T-helper 17 cell (primary cell): ENCODE measurements at places on chromosomes 2 and 18.

DNA sequence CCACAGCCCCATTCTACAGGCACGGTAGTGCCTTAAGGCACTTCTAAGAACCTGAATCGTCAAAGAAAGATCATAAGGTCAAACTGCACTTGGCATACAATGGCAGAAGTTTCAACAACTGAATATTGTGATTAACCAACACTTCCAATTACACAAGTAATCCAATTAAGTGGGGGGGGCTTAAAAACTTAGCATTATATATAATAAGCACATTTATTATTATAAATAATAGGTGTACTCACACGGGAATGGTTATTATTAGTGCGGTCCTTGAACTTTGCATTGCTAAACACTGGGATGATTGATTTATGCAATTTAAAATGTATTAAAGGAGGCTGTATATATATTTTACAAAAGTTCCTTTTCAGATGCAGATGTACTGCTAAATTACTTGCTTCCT is 7.6 kb downstream of the APCDD1 start:
- DNase-seq, result no peak

DNA sequence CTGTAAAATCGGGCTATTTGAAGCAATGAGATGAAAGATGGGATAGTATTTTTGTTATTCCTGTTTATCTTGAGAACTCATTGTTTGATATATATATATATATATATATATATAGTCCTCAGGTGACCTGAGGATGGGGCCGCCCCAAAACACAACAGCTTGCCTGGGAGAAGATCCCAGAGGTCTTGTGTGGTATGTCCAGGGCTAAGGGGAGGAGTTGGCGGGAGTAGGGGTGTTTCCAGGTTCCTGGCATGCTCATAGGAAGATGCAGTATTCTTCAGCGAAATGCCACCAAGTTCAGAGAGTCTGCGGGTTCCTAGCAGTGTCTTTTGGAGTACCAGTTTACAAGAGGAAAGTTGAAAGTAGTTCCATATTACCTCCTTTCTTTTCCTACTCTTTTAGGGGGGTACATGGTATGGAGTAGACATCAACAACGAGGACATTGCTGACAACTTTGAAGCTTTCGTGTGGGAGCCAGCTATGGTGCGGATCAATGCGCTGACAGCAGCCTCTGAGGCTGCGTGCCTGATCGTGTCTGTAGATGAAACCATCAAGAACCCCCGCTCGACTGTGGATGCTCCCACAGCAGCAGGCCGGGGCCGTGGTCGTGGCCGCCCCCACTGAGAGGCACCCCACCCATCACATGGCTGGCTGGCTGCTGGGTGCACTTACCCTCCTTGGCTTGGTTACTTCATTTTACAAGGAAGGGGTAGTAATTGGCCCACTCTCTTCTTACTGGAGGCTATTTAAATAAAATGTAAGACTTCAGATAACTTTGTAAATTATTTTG is 18.3 kb downstream of the CCT7 start:
- DNase-seq, result no peak

- no peak for DNase-seq
Observed at GRCh38 chr2:84319581-84319980, 139.5 kb downstream of the SUCLG1 start.

DNA sequence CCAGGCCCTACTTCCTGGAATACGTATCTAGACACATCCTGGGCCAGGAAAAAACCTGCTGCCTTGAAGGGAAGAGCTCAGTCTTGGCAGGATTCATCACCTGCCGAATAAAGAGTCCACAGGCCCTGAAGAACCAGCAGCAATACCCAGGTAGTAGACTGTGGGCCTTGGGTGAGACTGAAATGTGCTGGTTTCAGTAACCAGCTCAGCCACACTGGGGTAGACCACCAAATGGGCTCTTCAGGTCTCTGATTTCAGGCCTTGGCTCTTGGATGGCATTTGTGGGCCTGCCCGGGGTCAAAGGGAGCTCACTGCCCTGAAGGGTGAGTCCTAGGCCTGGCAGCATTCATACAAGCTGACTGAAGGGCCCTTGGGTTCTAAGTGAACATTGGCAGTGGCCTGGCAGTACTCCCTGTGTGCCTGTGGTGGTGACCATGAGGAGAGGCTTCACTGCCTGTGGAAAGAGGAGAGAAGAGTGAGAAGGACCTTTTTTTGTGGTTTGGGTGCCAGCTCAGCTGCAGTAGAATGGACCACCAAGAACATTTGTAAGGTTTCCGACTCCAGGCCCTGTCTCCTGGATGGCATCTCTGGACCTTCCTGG is 175.1 kb downstream of the ANKRD30B start:
- DNase-seq, result no peak

GRCh38 chr2:98507891-98508708 is 63.4 kb downstream of the INPP4A start:
- no peak for DNase-seq

DNA sequence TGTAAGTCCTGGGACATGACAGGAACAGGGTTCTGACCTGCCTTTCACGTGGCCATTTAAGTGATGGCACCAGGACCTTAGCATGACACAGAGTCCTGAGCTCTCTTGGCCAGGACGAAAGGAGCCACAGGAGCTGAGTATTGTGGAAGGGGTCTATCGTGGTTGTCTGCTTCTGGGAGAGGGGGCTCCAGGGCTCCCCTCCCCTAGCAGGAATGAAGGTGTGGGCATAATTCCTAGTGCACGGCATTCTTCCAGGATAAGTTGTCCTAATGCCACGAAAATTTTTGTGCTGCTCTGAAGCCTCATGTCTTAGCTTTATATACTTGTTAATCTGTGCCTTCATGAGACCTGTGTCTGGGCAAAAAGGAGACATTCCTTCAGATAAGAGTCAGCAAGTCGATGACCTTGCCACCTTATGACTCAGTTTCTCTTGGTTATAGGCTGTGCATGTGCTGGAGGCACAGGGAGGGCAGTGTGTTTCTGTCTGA is 17.1 kb downstream of the GATA6 start:
- no peak for DNase-seq

DNA sequence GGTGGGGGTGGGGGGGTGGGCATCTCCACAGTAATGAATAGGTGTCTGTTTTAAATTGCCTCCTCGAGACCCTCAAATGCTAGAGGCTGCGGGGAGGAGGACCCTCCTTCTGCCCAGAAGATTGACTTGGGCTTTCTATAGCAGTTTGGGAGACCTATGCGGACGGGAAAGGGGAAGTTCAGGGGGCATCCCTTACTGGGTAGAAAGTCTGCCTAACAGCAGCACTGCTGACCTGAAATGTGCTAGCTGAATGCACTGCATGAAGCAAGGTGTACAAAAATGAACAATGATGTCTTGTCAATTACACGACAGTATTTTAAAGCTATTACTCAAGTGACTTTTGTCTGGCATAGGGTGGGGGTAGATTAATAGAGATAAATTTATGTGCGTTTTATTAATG is 2.5 kb downstream of the DCC start:
- no peak for DNase-seq

GRCh38 chr2:67566958-67567635 is 170.0 kb downstream of the ETAA1 start:
- DNase-seq, result no peak

DNA sequence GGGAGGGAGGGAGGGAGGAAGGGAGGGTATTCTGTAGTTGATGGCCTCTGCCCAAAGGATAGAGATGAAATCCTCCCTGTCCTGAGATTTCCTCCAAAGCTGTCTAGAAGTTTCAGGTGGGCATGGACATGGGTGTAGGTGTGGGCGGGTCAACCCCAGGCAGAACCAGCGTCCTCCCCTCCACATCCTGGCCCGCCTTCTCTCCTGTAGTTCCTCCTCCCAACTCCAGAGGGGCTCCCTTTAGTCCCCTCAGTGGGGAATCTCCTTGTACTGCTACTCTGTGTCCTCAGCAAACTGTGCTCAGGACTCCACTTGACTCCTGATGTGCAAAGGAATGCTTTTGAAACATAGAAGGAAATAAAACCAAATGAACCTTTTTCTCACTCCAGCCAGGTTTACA is 88.1 kb downstream of the MRPS9 start:
- DNase-seq, result no peak

DNA sequence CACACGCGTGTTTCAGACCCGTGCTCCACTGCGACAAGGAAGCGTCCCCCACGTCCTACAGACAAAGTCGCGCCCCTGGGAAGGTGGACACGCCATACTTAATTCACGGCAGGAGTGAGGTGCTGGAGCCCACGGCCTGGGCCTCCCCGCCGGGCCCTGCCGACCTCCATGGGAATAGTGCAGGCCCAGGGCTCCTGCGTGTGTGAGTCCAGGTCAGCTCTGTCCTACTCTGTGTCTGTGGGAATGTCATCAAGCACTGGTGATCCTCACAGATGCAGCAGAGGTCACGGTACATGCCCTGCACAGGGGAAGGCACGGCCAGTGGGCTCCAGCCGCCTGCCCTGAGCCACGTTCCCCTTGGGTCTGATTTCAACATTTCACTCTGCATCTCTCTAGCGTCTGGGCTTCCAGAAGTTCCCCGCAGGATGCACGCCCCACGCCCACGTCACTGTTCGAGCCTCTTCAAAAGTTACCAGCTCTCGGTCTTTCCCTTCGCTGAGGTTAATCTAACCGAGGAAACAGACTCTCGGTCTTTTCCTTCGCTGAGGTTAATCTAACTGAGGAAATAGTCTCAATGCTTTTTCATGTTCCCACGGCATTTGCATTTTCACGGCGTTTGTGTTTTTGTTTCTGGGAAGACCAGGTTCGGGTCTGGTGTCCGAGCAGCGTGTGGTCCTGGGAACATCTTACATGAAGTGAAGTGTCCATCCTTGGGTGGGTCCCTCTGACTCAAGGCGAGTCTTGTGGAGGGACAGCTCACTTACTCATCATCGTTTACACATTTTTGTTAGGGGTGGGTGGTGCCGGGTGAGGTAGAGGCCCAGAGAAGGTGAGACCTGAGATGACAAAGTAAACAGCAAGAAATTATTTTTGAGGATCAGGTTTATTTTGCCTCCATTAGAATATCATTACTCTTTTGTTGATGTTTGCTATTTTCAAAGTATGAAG is 157.3 kb upstream of the ALKAL2 start:
- no peak for DNase-seq

DNA sequence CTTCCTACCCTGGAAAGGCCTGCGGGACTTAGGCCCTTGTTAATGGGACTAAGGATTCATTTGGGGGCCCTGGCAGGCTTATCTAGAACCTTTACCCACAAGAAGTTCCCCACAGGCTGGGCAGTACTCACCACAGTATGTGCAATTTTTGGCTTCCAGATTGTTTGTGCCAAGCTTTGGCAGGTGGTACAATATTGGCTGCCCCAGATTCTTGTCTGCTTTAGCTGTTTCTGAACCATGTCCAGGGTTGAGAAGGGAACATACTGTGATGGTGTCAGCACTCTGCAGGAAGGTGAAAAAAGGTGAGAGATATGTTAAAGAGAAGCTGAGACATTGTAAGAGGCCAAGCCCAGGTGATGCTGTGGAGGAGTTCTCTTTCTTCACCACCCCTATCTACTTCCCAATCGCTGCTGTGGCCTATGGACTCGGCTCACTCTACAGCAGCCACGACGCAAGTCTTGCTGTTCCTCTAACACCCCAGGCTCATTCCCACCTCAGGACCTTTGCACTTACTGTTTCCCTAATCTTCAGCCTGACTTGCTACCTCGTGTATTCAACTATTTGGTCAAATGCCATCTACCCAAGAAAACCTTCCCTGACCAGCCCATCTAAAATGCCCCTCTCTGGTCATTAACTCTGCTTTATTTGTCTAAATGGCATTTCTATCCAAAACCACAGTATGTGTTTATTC is 9.2 kb downstream of the SLC4A5 start:
- DNase-seq, result no peak

DNA sequence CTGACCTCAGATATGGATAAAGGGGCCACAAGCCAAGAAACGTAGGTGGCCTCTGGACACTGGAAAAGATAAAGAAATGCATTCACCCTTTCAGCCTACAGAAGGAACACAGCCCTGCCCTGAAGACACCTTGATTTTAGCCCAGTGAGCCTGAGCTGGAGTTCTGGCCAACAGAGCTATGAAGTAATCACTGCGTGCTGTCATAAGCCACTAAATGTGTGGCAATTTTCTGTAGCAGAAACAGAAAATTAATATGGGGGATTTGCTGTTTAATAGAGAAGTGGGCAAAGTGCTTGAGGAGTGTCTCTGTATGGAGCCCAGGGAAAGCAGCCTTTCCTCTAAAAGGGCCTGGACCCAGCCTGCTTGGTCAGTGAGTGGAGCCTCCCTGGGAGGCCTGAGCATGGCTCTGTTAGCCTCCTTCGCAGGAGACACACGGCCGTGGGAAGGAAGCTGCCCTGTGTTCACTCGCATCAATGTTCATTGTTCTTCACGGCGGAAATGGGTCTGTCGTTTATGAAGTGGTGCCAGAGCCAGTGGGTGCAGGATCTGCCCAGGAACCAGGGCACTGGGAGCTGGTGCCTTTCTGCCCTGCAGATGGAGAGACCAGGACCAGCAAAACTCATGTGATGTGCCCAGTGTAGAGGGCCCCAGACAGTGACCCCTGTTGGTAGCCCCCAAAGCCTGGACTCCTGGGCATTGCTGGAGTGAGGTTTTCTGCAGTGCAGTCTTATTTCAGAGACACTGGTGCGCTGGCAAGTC is 268.9 kb downstream of the NDUFA10 start:
- no peak for DNase-seq

- no peak for DNase-seq
Observed at GRCh38 chr18:58076052-58076451, 32.0 kb downstream of the NEDD4L start.

DNA sequence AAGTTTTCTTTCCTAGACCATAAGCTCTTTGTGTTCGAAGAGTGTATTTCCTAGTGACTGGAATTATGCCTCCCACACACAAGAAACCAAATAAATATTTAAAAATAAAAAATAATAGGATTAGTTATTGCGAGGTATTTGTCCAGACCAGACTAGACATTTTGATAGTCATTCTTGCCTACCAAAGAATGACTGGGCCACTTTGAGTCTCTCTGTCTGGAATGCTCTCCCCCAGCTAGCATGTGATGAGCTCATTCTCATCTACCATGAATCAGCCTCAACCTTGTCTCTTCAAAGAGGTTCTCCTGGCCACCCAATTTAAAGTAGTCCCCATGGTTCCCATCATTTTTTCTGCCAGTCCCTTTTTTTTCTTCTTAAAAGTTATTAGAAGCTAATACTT is 13.9 kb upstream of the DSC1 start:
- no peak for DNase-seq

DNA sequence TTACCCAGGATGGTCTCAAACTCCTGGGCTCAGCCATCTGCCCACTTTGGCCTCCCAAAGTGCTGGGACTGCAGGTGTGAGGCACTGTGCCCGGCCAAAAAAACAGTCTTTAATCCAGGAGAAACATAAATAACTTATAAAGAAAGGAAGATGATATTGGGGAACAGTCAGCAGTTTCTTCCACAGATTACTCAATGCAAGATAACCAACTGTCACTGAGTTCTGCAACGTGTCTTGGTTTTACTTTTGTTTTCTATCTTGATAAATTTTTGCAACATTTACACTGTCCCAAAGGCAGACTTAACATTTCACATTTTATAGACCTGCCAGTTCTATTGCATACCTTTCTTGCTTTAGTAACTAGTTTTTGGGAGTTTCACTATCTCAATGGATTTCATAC is 71.1 kb downstream of the ANKRD44 start:
- no peak for DNase-seq

- DNase-seq, result no peak
Observed at GRCh38 chr2:36701391-36701795, 4.9 kb downstream of the VIT start.

- no peak for DNase-seq
Observed at GRCh38 chr2:175439416-175439815, 257.9 kb upstream of the ATP5MC3 start.
